ENCODE measurements at places on chromosomes 13 and 19.

- no peak for DNase-seq
These were observed at the start of gene PLPPR3 for GRCh38 chr19:821825-822503. TSS of gene PLPPR3 (minus strand) at chr19:821955. CDS start at chr19:821559, 396 bp downstream.

GRCh38 chr13:42174344-42175162 is 97.4 kb upstream of the AKAP11 start:
- no peak for DNase-seq

- DNase-seq, result no peak
These were observed 7.7 kb upstream of the TBC1D4 start for GRCh38 chr13:75489502-75490263.

DNA sequence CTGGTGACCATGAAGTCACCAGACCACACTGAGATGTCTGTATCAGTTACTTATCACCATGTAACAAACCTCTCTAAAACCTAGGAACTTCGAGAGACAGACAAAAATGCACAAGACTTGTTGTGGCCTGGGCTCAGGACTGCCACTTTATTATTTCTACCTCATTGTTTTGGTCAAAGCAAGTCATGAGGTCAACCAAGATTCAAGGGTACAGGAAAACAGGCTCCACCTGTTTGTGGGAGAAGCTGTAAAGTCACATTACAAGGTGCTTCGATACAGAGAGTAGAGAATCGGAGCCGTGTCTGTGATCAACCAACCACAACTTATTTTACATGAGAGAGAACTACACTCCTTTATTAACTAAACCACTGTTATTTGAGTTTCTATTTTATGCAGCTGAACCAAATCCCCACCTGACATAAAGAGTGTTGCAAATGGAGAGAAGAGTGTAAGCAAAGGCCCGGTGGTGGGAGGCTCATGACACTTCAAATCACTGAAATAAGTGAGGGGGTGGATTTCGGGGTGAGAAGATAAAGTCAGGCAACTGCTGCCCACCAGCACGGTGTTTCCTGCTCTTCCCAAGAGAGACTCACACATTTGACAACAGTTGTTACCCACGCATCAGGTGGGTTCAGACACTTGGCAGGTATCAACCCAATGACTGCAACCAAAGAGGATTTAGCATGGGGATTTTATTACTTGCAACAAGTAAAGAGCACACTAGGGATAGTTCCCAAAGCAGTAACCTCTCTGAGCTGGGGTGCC is 39.0 kb upstream of the IGSF23 start:
- no peak for DNase-seq

DNA sequence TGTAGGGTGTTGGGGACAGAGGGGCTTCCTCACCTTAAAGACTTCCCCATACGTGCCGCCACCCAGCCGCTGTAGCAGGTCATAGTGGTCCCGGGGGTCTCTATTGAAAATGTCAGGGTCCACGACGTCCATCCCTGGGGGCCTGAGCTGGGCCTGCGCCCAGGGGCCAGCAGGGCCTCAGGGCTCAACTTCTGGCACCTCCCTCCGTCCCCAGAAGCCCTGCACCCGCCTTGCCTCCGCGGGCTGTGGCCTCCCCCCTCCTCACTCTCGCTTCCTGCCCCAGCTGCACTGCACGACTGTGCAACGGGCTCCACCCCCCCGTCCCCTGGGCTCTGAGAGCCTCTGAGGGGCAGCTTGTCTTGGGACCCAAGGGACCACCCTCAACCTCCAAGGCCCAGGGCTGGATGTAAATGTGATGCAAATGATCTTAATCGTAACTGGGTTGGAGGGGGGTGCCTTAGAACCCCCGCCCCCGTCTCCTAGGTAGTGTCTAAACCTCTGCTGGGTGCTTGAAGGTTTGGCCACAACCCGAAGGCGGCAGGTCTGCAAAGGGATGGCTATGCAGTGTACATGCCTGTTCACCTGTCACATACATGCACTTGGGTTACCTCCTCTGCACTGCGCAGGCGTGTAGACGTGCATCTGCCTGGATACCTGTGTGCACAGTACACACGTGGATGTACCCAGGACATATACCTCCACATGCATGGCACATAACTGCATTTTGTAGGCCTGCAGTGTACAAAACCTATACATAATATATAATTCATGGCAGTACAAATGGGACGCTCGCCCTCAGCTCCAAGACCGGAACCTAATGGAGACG is at the start of gene MAP4K1:
TSS of gene MAP4K1 (minus strand) at position 190 of the 826 bp plus-strand sequence. CDS start at position 132, 58 bp downstream.
- no peak for DNase-seq

GRCh38 chr13:26310003-26310402 is 56.1 kb downstream of the CDK8 start:
- DNase-seq, result no peak

- DNase-seq, result no peak
These were observed 76.8 kb upstream of the ZNF835 start for GRCh38 chr19:56748378-56748777.

GRCh38 chr13:110560601-110561343 is 750 bp downstream of the RAB20 start:
- DNase-seq, result no peak

- DNase-seq, result no peak
These were observed 44.2 kb downstream of the CHST8 start for GRCh38 chr19:33665776-33666595.

DNA sequence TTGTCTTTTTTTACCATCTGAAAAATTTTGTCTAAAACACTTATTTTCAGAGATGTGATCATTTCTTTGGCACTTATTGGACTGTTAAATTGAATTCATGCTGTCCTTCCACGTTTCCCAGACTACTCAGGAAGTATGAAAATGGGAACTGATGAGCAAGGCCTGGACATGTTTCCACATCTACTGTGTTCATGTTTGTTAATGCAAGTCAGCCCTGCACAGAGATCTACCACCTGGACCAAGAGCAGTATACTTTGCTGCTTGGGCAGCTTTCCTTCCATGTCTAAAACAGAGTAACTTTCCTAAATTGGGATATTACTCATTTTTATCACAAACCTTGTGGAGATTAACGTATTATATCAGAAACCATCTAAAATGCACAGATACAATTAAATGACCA is 687.4 kb downstream of the DIAPH3 start:
- DNase-seq, result no peak

DNA sequence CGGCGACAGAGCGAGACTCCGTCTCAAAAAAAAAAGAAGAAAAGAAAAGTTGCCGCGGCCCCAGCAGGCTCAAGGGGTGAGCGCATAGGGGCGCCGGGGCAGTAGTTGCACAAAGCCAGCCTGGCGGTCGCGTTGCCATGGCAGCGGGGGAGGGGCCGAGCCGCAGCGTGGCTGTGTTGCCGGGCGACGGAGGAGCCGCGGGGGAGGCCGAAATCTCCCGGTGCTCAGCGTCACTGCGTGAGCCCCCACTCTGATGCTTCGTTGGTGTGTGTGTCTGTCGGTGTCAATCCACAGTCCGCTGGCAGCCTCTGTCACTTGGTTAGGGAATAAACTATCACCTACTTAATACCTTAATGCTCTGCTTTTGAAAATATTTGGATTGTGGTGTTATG is 82.9 kb upstream of the C1QTNF9B start:
- DNase-seq, result no peak
